ELR (cell line): ENCODE measurements at places on chromosomes 3 and 15.

- DNase-seq = peak; percentile 99
Measured at GRCh38 chr3:188286087-188286513, 132.1 kb downstream of the LPP start.

GRCh38 chr3:153165261-153165681, 3.2 kb downstream of the RAP2B start:
- peak; percentile 56 for DNase-seq

- no peak for DNase-seq
Measured at GRCh38 chr3:23368731-23369130, 165.6 kb downstream of the UBE2E2 start.

GRCh38 chr3:141368062-141368924, at the start of gene ZBTB38:
ZBTB38 (plus strand) TSS chr3:141368504; CDS start chr3:141442389, 73,885 bp downstream.
- peak; percentile 98 for DNase-seq

GRCh38 chr3:197364410-197365071, 66.1 kb upstream of the DLG1 start:
- DNase-seq = no peak

GRCh38 chr3:126527455-126528211, 3.7 kb downstream of the CHST13 start:
- no peak for DNase-seq
